Dermis microvascular lymphatic vessel endothelial cell (primary cell): ENCODE measurements at places on chromosomes 4 and X. TPM values are rescaled to one million over a fixed set of nuclear protein-coding genes. Genes with fewer than 3 reads are reported as not detected.

The SORCS2 gene
- total RNA-seq: under 0.01 TPM in 2 replicates

The ODAM gene
- not detected in 2 replicates for total RNA-seq

The IL2 gene
- not detected in 2 replicates for total RNA-seq

The CLRN2 gene
- not detected in 2 replicates for total RNA-seq

The GRID2 gene
- not detected in 2 replicates for total RNA-seq

The HERC5 gene
- total RNA-seq: 1.4 and 3.4 TPM in 2 replicates

The RENBP gene
- total RNA-seq: 10.1 and 40.3 TPM in 2 replicates

The GALNTL6 gene
- not detected in 2 replicates for total RNA-seq

The TRIM75 gene
- not detected in 2 replicates for total RNA-seq

The SPANXB1 gene
- total RNA-seq: not detected in 2 replicates

The RAB40A gene
- total RNA-seq: 0.13 TPM in 1 of 2 replicates, not detected in the other

The PCDH19 gene
- 0.13 and 0.25 TPM in 2 replicates for total RNA-seq

The CAPN6 gene
- total RNA-seq: not detected in 2 replicates

The METTL14 gene
- 11.2 and 12.5 TPM in 2 replicates for total RNA-seq

The CPZ gene
- under 0.01 TPM in 1 of 2 replicates, not detected in the other for total RNA-seq

The USO1 gene
- total RNA-seq: 66.4 and 68.9 TPM in 2 replicates

The FGFBP1 gene
- total RNA-seq: not detected in 2 replicates

The VCX3A gene
- not detected in 2 replicates for total RNA-seq

The RAB40AL gene
- 0.13 and 0.38 TPM in 2 replicates for total RNA-seq

The CXCL8 gene
- 35.7 and 48.3 TPM in 2 replicates for total RNA-seq

The NAP1L3 gene
- total RNA-seq: 0.39 and 0.76 TPM in 2 replicates

The ACSL4 gene
- 46.3 and 64.7 TPM in 2 replicates for total RNA-seq

The MAGEA12 gene
- total RNA-seq: not detected in 2 replicates

The MAGEA8 gene
- not detected in 2 replicates for total RNA-seq

The RNF175 gene
- not detected in 2 replicates for total RNA-seq

The SASH3 gene
- total RNA-seq: not detected in 2 replicates

The PGAM4 gene
- 0.13 TPM in 1 of 2 replicates, not detected in the other for total RNA-seq

The GRIA3 gene
- not detected in 2 replicates for total RNA-seq

The MAGEB1 gene
- total RNA-seq: not detected in 2 replicates

The ZCCHC4 gene
- 4.6 and 5.3 TPM in 2 replicates for total RNA-seq
